ENCODE measurements at places on chromosomes 3 and 15.

DNA sequence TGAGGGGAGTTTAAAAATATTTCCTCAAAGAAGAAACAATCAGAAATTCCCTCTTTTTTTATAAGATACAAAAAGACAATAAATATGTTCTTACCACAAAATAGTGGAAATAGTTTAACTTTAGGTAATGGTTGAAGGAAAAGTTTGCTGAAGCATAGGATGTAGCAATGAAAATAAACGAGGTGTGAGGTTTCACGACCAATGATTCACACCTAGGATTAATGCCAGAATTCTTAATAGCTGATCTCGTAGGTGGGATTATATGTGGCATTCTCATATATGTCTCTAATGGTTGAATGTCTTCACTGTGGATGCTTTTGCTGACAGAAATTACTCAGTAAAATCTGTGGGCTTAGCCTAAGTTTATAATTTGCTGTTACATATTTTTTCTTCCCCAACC, 467.7 kb downstream of the FGF12 start:
- DNase-seq: no peak

DNA sequence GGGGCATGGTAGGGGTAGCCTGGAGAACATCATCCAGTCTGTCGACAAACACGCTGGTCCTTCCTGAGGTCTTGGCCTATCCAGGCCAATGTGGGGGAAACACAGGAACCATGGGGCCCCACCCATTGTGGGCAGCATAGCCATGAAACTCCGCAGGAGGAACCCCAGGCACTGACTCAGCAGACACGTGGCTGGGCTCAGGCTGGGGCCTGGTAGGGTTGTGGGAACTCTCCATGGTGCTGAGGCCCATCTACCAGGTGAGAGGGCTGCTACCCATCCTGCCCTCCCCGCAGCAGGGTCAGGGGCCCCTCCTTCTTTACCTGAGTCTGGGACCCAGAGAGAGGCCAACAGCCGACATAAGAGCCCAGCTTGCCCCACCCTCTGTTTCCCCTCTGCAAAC, 22.6 kb upstream of the CACNA2D2 start:
- no peak for DNase-seq

DNA sequence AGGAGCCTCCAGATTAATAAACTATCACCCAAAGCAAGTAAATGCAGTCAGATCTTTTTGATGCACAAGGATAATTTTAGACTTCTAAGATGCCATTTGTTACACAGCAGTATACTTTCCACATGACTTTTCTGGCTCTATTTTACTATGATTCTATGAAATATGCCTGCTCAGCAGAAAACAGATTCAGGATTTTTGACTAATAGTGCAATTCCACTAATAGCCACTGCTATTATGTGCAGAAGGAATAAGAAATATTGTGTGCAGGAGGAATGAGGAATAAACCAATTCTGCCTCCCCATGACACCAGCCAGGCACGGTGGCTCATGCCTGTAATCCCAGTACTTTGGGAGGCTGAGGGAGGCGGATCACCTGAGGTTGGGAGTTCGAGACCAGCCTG, 11.5 kb upstream of the SPPL2A start:
- DNase-seq: no peak

GRCh38 chr15:101035611-101036010, 116.5 kb downstream of the LRRK1 start:
- peak; percentile 40 for DNase-seq

GRCh38 chr3:175075269-175075668, 216.1 kb downstream of the NAALADL2 start:
- no peak for DNase-seq

DNA sequence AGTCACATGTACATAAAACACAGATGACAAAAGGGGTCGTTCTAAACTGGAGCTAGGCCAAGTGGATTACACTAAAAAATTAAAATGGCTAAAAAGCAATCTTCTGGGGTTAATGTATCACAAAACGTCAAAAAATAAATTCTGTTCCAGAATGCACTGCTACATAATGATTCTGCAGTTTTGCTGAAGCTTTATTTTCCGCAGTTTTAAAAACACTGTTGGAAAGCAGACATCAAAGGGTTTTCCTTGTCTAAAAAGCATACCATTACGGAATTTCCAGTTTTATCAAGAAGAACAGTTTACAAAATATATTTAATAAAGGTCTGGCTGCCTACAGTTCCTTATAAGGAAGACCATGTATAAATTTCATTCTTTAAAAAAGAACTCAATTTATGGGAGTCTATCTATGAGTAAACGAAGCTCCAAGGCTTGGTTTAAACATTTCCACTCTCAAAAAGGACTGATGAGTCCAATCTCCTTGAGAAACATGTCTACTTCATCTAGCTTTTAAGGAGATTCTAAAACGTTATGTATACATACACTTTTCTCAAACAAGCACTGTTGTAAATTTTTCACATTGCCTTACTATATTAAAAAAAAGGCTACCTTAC, 1.3 kb downstream of the DMXL2 start:
- DNase-seq: no peak

- no peak for DNase-seq
Measured at GRCh38 chr3:54099381-54099780, 23.0 kb upstream of the CACNA2D3 start.

GRCh38 chr3:184155644-184156521, 706 bp downstream of the DVL3 start:
- DNase-seq: no peak

DNA sequence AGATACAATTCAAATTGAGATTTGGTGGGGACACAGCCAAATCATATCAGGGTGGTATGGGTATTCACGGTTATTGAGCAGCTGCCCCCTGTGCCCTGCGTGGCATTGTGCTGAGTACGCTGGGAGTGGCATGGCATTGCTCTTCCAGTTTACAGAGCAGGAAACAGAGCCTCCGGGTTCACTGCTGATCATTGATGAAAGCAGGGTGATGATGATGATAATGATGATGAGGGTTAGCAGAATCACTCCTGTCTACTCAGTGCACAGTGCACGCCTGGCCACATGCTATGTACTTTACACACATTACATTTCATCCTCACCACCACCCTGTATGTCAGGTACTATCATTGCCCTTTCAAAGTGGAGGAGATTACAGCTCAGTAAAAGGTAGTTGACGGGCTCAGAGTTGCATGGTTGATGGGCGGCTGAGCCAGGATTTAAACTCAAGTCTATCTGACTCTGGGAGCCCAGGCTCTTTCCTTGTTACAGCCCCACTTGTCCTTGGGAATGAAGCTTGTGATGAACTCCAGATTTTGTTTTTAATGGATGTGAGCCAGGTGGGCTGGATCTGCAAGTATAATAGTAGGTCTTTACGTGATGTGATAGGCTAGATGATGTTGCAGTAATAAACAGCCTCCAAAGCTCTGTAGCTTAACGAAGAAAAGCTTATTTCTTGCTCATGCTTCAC, 87.6 kb upstream of the MYZAP start:
- DNase-seq: no peak

GRCh38 chr15:63035253-63035652, 7.3 kb upstream of the TPM1 start:
- DNase-seq: no peak

- DNase-seq: no peak
Measured at GRCh38 chr15:92503889-92504288, 110.2 kb downstream of the ST8SIA2 start.

DNA sequence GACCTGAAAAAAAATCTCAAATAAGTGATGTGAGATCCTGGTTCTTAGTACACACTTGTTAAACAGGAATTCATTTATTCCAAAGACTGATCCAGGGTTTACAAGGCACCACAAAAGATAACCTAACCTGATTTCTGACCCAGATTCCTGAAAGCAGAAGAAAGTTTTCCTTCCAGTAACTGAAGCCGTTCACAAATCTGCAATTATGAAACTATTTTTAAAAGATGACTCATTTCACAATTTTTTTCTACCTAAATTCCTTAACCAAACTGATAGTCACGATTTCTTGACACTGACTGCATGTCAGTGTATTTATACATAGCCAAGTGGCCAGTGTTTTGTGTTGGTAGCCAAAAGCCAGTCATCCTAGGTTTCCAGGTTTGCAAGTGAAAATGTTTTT, 17.1 kb downstream of the SLC9A9 start:
- no peak for DNase-seq

DNA sequence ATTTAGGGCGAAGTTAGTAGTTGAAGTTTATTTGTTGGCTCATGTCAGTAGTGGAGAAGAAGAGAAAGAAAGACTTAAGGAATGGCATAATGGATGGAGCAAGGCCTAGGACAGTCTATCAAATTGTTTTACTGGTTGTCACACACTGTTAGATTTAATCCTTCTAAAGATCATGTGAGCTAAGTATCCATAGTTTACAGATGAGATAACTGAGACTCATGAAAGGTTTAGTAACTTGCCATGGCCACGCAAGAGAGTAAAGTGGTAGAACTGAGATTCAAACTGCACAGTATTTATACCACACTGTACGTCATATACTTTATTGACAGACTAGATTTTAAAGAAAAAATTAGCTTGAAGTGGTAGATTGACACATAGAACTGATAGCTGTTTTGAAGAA, 11.4 kb downstream of the SPRED1 start:
- no peak for DNase-seq

- DNase-seq: no peak
Measured at GRCh38 chr15:60006203-60006862, 2.2 kb downstream of the FOXB1 start.

DNA sequence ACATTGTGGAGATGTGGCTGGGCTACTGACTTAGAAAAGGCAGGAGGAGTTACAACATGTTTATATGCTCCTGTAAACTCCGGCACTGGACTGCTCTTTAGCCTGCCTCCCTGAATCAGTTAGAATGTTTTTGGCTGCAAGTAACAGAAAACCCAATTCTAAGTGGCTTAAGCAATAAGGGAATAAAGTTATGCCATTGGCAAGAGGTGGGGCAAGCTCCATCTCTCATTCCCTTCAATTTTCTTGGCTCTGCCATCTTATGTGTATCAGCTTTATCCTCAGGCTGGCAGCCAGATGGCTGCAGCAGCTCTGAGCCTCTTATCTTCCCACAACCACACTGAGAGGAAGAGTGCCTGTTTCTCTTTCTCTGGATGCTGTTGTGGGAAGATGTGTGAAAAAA, 22.4 kb upstream of the MEIS2 start:
- no peak for DNase-seq

GRCh38 chr3:141465221-141465620, 21.6 kb upstream of the RASA2 start:
- DNase-seq: no peak

DNA sequence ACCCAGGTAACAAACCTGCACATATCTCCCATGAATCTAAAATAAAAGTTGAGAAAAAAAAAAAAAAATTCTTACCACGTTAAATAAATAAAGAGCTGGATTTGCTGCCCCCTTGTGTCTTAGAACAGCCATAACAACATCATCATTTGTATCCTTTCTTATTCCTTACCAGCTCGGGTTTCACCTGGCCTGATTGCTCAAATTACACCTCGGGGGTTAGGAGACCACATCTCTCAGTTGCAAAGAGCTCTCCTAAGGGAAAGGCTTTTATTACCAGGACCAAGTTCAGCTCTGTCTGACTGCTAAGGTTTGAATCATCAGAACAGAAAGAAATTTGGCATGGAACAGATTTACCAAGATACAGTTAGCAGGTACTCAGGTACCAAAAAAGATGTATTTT, 25.8 kb upstream of the RPL39L start:
- DNase-seq: no peak

- DNase-seq: no peak
Measured at GRCh38 chr3:43857361-43858293, 166.9 kb downstream of the ABHD5 start.

GRCh38 chr3:45909542-45909941, 23.2 kb downstream of the CCR9 start:
- DNase-seq: no peak

DNA sequence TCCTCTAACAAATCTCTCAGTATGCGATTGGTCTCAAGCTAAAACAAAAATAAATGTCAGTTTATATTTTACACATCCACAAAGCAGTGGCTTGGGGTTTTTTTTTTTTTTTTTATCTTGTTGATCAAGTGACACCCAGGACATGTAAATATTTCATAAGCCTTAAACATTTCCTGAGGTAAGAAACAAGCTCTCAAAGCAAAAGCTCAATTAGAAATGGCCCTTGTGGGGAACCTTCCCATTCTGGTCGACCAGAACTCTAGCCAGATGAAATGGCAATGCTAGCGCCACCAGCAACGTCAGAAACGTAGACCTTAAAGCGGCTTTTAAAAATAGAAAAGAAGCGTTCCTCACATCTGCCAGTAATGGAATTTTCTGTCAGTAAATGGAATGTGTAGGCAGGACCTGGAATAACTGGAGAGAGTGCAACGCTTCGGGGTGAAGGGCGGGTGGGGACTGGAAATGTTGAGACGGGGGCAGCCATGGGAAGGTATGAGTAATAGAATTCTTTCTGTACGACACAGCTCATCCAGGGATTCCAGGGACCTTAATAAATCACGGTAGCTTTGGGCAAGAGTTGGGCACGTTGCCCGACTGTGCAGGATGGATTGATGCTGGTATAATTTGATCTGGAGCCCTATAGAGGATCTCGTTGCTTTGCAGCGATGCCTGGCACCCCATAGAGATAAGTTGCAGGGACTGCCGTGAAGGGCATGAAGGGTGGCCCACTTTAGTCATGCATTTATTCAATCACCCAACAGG, 44.4 kb downstream of the BTD start:
- no peak for DNase-seq

DNA sequence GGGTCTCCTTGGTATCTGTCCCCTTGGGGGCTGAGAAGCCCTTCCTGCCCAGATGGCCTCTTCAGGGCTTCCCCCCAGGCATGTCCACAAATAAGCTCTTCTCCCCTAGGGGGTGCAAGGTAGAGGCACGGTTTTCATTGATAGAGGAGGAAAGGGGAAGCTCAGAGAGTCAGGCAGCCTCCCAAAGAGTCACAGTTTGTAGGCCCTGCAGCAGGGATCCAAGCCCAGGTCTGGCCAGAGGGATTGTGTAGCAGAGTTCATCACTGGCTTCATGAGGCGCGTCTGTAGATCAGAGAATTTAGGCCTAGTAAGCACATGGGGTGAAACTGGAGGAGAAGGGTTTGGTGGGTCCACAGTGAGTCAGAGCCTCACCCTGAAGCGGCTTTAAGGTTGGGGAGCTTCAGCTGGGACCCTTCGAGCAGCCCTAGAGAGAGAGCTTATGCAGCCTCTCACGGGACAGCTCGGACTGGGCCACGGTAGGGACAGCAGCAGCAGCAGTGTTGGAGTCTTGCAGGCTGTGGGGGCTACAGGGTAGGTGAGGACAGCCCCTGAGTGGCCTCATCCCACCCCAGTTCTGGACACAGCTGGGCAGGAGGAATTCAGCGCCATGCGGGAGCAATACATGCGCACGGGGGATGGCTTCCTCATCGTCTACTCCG, 37.5 kb upstream of the ESYT3 start:
- DNase-seq: no peak

GRCh38 chr15:47461652-47462141, 255.6 kb upstream of the SEMA6D start:
- DNase-seq: no peak

GRCh38 chr15:63528138-63528659, 23.8 kb downstream of the USP3 start:
- DNase-seq: no peak

Data from GM12878 (cell line).